ENCODE measurements at places on chromosomes 13 and 19.

GRCh38 chr19:31548941-31549340, 199.7 kb upstream of the TSHZ3 start:
- DNase-seq: peak; percentile 6

DNA sequence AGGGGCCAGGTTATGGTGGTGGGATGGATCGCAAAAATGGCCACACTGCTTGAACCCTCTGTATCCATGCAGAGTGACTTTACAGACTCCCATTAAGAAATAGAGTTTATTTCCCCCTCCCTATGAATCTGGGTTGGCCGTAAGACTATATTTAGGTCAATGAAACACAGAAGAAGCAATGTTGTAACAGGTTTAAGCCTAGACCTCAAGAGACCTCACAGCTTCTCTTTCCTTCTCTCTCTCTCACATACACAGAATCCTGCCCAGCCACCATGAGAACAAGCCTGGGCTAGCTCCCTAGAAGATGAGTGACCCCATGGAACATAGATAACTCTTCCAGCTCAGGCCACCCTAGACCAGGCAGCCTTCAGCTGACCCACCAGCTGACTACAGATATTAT, 21.0 kb upstream of the FBL start:
- DNase-seq: no peak

DNA sequence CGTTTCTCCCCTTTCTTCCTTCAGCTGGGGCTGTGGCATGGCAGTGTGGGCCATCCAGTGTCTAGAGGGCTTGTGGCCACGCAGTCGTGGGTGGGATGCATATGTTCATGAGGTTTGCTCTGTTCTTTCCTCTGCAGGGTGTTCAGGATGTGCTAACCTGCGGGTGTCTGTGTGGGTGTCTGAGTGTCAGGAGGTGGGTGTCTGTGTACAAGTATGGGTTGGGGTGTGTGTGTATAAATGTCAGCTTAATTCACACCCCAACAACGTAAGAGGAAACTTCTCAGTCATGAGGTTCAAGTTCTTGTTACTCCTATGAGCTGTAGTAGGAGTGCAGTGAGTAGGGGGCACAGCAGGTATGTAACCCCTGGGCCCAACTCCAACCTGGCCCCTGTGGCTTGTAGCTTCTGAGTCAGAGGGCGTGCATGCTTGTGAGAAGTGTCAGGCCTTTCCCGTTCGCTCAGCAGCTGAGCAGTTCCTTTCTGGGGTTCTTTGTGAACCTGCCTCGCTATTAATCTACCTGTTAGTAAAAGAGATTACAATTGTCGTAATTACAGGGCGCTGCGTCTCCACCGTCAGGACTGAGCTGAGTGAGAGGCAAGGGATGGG, 49.1 kb downstream of the NFIX start:
- no peak for DNase-seq

- DNase-seq: no peak
Observed at GRCh38 chr13:27482983-27483382, 32.6 kb upstream of the MTIF3 start.

- DNase-seq: no peak
Observed at GRCh38 chr13:73169971-73170370, 111.2 kb downstream of the KLF5 start.

DNA sequence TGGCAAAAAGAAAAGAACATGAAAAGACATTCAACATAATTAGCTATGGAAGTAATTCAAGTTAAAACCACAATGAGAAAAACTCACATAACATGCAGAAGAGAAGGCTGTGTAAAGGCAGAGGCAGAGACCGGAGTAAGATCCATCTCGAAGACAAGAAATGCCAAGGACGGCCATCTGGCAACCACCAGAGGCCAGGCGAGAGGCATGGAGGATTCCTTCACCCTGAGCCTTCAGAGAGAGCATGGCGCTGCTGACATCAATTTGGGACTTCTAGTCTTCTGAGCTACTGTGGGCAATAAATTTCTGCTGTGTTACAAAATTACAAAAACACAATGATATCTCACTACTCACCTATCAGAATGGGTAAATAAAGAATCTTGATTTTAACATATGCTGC, 381.0 kb downstream of the TSHZ3 start:
- no peak for DNase-seq

GRCh38 chr13:39385154-39385553, 217.8 kb downstream of the LHFPL6 start:
- no peak for DNase-seq

DNA sequence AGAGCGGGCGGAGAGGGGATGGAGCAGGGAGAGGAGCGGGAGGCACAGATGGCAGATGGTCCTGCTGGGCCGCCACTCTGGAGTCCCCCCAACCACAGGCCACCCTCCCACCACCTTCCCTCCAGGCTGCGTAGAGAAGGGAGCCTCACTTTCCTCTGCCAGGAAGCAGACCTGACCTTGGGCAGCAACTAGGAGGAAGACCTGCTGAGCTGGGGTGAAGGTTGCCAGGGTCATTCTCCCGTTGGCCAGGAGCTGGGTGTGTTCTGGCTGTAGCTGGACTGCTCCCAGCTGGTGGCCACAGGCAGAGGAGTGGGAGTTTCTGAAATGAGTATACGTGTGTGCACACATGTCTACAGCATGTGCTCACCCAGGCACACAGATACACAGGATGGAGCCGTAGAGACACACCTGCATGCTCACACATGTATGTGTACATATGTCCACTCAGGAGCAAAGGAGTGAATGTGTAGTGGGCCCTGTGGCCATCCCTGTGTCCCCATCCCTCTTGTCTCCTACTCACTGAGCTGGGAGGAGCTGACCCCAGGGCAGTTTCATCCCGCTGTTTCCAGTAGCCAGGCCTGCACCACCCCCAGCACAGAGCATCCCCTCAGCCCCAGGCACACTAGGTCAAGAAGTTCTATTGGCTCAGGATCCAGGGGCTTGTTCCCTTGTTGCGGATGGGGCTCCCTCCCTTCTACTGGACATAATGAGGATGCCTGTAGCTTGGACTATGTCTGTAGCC, 53.0 kb downstream of the CHST8 start:
- DNase-seq: no peak
